HS-27A (cell line): ENCODE measurements at places on chromosomes 4 and X.

DNA sequence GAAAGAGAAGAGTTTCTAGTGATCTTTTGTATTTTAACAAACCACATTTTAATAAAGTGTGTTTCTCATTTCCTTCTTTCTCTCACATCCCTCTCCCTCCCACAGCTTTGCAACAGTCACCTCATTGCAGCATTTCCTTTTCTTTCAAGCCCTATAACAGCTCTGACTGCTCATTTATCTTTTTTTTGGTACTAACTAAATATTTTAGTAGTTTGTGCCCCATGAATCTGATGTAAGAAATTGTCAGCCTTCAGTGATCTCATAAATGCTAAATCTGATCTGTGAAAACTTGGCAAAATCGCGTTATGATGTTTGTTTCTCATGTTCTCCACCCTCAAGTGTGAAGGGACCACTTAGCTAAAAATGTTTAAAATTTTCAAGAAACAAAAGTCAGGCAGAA lies 258.5 kb upstream of the SLIT2 start:
- no peak for DNase-seq

DNA sequence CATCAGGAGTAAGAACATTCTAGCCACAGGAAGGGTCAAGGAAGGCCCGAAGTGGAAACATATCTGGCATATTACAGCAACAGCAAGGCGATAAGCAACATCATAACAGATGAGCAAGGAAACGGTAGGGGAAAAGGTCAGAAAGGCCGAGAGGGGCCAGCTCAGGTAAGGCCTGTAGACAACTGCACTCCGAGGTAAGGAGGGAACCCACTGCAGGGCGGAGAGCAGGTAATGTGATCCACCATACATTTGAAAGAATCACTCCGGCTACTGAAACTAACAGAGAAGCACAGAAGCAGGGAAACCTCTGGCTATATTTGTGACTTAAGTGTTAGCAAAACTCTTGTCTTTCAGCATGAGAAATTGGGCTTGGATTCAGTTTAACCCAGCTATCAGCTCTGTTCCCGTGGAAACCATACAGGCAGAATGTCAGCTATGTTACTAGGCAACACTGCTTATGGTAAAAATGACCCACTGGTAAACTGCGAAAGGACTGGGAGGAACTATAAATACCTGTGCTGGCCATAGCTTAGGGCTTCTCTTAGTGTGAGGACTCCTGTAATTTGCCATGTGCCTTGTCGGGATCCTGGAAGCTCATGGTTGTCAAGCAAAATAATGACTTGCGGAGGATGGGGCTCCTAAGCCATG lies 31.0 kb downstream of the FRYL start:
- no peak for DNase-seq

DNA sequence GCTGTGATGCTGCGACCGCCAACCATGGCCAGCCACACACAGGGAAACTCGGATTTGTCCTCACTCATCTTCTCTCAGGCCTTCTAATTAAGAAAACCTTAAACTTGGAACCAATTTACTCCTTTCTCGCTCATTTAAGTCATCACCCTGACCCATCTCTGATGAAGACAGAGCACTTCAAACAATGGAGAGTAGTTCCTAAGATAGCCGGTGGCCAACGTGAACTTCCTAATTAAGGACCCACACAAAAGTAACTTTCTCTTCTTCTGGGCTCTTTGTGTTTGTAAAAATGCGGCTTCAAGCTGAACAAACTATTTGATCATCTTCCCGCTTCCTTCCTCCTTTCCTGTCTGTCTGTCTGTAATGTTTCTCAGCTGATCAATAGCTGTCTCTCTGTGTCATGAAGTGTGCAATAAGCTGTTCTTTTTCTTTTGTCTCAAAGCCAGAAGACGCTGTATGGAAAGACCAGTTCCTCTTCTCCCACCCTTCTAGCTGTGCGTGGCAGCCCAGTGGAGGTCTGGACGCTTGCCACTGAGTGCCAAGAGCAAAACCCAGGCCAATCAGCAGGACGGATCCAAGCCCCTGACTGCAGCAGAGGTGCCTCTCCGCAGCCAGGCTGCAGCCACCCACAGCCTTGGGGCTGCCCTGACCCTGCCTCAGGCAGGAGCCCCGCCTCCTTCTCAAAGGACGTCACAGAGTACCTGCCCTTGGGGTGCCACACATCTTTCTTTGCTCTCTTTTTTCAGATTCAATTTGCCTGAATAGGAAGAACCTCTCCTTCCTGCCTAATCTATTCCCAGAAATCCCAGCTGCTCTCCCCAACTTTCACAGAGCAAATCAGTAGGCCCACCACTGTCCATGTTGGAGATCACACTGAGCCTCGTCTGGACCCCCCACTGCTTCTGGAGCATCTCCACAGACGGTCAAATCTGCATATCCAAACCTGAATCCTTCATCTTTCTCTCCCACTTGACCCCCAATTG lies 59.3 kb downstream of the MAML3 start:
- no peak for DNase-seq

GRCh38 chr4:3304831-3305609 lies 12.2 kb downstream of the RGS12 start:
- DNase-seq: no peak

GRCh38 chrX:39900777-39901170 lies 197.0 kb downstream of the BCOR start:
- DNase-seq: no peak

GRCh38 chrX:74911494-74911893 lies 13.8 kb downstream of the NEXMIF start:
- DNase-seq: no peak

DNA sequence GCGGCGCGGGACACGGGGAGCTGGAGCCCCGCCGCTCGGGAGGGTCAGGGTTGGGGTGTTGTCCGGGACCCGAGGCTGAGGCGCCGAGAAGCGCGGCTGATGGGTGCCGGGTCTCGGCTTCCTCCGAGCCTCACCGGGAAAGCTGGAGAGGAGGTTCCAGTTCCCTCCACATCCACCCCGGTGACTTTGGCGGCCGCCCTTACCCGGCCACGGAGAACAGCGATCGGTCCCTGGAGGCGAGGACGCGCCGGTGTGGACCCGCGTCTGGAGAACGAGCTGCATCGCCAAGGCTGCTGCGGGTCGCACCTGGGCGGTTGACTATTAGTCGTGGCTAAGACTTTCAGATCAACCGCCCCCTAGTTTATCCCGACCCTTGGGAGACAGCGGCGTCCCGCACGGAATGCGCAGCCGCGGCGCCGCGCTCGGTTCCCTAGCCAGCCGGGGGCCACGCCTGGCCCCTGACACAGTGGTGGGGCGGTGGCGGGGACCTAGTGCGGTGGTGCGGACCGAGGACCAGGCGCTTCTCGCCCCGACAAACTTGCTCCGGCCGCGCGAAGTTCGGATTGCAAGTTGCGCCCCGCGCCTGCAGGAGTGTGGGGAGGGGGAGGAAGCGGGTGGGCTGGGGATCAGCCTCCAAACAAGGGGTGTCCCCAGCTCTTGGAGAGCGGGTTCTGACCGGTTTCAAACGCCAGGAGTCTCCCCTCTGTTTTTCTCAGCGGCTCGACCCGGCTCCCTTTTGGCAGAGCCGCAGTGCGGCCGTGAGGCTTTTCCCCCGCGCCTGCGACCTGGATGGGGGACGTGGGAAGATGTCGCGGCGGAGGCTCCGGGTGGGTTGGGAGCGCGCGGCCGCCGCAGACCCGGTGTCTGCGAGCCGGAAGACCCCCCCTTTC lies 568 bp downstream of the FHDC1 start:
- no peak for DNase-seq

DNA sequence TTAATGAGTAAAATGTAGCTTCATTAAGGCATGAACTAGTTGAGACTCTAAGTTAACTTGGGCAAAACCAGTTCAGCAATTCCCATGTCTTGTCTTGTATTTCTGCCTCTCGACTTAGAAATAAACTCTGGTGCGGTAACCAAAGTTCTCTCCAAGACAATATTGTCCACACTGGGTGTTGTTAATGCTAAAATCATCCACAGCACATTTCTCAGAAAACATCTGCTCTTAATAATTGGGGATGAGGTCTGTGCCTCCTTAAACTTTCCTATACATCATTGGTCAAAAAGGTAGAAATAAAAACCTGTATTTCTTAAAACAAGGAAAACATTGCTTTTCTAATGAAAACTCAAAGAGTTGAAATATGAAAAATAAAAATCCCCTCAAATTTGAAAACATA lies 32.9 kb upstream of the MID1 start:
- no peak for DNase-seq

DNA sequence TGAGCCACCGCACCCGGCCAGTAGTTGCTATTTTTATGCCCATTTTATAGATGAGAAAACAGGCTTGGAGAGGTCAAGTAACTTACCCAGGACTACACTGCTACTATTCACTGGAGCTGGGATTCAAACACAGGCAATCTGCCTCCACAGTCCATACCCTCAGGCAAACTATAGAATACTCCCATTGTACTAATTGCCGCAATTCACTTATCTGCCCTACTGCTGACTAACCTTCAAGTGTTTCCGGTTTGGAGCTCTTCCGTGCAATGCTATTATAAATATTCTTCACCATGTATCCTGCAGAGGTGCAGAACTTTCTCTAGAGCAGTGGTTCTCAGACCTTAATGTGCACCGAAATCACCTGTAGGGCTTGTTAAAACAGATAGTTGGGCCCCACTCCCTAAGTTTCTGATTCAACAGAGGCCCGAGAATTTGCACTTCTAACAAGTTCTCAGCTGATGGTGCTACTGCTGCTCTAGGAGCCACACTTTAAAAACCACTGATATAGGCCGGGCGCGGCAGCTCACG lies 1.9 kb upstream of the G3BP2 start:
- no peak for DNase-seq

DNA sequence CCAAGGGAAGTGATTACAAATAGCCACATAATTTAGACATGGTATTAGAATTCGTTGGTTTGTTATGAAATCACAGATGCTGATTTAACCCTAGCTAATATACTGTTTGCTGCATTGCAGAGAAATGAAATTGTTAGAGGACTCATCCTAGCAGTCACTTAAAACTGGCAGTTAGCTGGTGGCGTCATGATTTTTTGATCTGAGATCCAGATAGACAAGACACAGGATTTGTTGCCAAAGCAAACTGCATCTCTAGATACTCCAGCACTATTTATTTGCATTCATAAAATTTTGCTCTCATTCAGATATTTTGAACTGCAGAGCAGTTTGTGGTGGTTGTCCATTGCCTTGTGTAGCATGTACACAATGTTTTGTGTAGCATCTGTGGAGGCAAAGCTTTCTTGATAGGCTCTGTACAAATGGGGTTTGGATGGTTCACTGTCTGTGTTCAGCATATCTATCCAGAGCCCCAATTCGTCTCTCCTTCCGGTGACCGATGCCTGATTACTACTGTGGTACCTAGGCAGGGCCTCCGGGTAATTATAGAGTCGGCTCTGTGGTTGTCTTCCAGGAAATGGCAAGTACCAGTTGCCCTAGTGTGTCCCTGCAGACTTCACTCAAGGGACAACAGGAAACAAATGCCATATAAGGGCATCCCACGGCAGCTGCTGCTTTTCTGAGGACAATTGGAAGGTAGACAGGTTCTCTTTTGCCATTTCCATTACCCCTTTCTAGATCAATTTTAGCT lies 30.1 kb upstream of the SPARCL1 start:
- no peak for DNase-seq

DNA sequence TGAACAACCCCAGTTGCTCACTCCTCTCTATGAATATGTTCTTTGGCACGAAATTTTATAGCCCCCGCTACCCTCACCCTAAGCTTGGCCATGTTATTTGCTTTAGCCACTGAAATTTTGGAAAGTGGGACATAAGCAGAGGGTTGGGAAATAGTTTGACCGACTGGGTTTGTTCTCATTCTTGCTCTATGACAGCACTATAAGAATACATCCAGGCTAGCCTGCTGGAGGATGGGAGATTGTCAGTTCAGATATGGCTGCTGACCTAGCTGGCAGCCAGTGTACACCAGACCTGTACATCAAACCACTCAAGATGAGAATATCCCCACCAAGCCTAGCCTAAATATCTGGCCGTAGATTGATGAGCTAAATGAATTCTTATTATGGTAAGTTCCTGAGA lies 298.1 kb downstream of the PDGFC start:
- DNase-seq: no peak

DNA sequence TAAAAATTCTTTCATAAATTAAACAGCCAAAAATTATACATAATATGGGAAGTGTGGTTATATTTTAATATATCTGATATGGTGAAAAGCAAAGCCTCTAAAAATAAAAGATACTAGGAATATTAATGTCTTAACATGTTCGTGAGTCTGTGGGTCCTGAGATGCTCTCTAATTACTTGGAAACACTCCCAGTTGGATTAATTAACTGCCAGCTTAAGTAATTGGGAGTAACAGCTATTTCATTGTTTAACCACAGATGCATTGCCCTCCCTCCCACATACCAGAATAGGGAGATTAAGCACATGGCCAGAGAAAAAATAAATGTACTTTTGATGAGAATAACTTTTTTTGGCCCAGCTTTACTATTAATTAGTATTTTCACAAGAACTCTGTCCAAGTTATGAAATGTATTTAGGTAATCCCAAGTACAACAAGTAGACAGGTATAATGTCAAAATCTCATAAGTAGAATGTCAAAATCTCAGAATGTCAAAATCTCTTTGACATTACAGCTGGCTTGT lies 79.7 kb downstream of the BTC start:
- no peak for DNase-seq

DNA sequence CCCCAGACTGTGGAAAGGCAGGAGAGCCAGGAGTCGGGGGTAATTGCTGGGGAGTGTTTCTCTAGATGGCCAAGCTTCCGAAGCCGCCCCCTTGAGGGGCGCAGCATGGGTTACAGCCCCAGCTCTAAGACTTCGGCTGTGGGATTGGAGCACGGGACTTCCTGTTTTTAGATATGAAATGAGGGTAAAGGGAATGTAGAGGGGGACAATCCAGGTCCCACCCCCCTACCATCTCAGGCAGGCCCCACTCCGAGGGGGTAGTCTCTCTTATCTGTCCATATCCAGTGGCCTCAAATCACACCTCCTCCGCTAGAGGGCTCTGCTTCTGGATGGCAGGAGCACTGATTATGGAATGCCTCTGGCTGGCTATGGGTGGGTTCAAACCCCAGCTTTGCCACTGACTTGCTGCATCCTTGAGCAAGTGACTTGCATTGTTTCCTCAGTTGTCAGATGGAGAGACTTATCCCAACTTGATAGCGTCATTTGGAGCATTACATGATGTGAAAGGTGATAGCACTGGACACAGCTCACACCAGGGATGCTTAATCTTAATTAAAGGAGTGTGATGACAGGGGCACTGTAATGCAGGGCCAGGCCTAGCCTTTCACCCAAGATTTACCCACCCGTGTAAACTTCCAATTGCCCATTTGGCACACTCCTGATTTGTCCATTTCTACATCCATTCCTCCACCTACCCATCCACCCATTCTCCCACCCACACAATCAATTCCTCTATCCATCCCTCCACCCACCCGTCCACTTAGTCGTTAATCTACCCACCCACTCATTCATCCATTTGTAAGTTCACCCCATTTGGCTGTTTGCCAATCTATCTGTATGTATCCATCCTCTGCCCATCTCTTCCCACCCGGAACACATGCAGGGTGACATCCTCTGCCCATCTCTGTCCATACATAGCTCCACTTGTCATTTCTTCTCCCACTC lies 848 bp upstream of the KCND1 start:
- no peak for DNase-seq

GRCh38 chrX:76183289-76184049 lies 10.6 kb downstream of the PBDC1 start:
- no peak for DNase-seq
